Activated CD4-positive, alpha-beta T cell treated with anti-CD3 and anti-CD28 coated beads, Interleukin-2, amount 50 U/mL, for 1 hour (primary cell): ENCODE measurements at places on chromosomes 2 and 18.

DNA sequence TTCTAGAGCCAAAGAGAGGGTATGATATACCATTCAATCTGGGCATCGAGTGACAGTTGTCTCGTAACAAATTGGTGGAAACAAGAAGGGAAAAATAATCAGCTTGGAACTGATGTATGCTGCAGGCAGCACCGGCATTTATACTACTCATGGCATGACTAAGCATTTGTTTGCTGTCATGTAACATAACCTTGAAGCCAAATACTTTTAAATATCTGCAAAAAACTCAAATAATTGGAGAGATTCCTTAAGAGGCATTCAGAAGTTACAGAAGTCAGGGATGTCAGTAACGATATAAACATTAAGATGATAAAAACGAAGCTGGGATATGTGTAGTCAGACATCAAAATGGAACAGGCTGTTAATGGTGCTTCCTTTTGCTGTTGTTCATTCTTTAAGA, 157.3 kb upstream of the MMADHC start:
- DNase-seq: no peak

DNA sequence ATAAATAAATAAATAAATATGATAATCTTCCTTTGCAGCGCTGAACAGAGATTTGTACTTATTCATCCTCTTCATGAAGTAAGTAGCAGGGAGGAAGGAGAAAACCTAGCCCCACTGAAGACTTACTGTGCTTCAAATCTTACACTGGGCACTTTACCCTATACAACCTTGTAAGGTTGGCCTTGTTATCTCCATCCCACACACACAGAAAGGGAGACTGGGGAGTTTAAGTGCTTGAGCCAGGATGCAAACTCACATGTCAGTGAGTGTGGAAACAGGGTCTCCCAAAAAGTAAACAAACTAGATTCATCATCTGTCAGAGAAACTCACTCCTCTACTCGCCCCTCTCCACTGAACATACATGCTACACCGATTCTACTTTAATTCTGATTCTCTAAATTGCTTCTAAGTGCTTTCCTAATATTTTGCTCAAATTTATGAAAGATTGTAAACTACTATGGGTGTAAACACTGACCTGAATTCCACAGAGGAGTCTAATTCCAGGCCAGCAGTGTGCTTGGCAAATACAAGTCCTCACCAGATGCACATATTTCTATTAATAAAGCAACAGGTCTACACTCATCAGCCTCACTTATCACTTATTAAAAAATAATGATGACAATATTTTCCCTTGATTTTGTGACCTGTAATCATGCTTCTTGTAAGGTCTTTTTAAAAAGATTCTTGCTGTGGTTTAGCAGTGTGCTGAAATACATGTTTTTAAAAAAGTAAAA, 155.5 kb downstream of the TCF4 start:
- DNase-seq: no peak

- DNase-seq: no peak
Observed at GRCh38 chr2:33221046-33221784, 255.2 kb upstream of the RASGRP3 start.

DNA sequence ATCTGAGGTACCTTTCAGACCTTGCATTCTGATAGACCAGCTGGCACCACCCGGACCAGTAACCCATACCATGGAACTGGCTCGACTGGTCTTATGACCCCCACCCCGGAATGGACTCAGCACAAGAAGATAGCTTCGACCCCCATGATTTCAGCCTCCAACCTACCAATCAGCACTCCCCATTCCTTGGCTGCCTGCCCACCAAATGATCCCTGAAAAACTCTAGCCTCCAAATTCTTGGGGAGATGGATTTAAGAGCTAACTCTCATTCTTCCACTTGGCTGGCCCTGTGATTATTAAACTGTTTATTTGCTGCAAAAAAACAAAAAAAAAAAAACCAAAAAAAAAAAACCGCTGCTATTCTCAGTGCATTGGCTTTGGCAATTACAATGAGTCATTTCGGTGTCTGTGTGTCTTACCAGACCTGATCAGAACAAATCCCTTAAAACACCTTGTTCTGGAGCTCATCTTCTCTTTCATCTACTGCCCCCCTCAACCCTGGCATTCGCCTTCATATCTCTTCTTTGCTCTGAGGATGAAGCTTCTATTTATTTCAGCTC, 60.1 kb upstream of the KIF5C start:
- DNase-seq: no peak

DNA sequence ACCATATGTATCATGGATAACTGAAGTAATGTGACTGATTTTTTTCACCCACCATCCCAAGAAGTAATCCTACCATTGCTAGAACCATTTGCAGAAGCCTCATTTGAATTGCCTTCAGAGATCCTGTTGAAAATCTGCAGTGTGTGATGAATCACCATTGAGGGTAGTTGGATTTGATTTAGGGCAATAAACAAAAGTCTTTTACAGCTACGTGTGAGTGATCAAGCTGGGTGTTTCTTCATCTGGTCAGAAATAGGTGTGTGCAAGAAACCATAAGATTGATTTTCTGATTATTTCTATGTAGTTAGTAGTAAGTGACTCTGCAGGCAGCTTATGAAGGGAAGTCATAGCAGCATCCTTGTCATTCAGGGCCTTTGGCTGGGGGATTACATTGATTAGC, 159.6 kb downstream of the MGAT5 start:
- no peak for DNase-seq

DNA sequence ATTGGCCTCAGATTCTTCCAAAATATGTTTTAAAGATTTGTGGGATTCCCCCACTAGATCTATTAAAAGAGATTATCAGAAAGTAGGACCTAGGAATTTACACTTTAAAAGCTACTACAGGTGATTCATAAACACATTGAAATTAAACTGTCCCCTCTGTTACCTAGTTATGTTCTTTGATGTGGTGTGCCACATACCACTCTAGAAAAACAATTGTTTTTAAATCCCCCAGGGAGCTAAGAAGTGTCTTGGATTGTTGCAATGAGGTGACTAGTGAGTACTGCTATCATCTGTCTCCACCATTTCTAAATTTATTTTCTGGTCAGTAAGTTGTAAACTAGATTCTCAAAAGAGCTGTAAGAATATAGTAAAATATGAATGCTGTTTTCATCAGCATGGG, 214.5 kb upstream of the DOK6 start:
- no peak for DNase-seq

GRCh38 chr2:135664623-135665068, 77.0 kb upstream of the UBXN4 start:
- no peak for DNase-seq
